ENCODE measurements at places on chromosomes 16 and 17.
A peak's percentile ranks its signal among the peaks of the same experiment; 100 is the strongest.

- DNase-seq = no peak
Measured at GRCh38 chr16:17459903-17460521, 10.7 kb downstream of the XYLT1 start.

- no peak for DNase-seq
Measured at GRCh38 chr17:51120357-51120738, 320 bp downstream of the SPAG9 start.

DNA sequence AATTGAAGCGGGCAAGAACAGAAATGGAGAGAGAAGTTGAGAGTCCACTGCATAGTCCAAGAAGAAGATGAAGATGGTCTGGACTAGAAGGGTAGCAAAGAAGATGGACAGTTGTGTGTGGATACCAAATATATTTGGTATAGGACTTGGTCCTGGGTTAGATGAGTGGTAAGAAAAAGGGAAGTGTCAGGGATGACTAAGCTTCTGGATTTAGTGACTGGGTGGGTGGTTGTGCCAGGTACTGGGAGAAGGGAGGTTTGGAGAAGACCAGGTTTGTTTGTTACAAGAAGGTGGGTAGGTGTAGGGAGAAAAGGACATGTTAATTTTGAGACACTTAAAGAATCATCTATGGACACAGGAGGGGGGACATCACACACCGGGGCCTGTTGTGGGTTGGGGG is 5.4 kb downstream of the VMP1 start:
- DNase-seq = no peak

DNA sequence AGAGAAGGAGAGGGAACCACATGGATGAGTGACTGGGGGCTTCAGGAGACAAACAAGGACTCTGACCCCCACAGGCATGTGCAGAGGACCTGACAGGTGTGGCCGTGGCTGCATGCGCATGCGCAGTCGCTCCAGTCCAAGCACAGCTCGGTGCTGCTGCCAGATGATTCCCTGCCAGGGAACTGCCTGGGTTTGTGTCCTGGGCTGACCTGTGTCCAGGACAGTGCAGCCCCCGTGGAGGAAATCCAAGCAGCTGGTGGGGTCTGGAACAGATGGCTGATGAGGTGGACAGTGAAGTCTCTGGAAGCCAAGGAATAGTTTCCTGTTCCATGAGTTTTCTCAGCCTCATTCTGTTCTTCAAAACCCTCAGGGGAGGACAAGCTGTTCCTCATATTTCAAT is 27.3 kb downstream of the LASP1 start:
- peak; percentile 82 for DNase-seq

DNA sequence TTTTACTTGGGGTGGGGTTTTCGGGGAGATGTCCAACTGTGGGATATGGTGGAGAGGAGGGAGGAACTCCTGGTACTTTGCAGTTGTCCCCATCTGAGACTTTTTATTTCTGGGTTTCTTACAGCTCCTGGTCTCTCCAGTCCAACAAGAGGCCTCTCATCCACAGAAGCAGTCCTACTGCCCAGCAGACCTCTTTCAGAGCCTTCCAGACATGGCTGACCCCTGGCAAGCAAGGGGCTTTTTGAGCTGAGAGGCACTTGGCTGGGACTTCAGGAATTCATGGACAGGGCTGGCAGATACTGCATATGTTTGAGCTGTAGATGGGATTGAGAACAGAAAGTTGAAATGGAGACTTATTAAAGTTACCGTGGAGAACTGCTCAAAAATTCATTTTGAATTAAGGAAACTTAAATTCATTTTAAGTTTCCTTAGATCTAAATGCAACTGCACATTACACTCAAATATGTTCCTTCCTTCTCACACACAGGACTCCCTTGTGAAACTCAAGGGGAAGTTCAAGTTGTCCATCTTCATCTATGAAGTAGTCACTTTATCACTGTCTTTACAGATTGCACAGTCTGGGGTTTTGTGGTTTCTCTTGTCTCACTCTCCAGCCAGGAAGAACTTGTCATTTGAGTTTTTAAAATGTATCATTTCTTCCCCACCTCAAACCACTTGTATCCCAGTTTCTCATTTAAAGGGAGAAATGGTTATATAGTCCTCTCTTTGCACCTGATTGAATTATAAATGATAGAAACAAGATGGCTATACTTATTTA is 1.1 kb downstream of the LASP1NB start:
- DNase-seq = no peak

DNA sequence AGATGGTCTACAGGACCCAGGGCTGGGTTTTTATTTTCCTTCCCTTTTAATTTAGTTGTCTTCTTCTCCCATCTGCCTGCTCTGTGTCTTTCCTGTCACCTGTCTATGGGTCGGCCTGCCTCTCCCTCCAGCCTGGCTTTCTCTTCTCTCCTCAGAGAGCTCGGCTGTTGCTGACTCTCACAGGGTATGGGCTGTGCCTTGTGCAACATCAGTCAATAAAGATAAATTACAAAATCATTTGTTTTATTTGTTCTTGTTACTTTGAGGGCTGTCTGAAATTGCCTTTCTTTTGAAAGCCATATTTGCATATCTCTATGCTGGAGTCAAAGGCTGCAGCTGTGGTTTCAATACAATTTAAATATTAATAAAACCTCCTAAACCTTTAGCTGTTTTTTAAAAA is 15.6 kb downstream of the RND2 start:
- DNase-seq = no peak

- no peak for DNase-seq
Measured at GRCh38 chr17:55533608-55534007, 22.4 kb upstream of the SMIM36 start.

DNA sequence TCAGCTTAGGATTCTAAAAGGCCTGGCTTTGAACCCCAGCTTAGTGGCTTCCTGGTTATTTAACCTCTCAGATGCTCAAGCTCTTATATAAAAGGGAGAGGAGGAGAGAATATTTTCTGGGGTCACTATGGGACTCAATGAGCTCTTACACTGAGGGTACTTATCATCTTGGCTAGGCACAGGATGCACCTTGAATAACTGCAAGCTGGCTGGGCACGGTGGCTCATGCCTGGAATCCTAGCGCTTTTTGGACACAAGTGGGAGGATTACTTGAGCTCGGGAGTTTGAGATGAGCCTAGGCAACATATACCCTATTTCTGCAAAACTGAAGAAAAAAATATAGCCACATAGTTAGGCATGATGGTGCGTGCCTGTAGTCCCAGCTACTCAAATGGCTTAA is 665.3 kb upstream of the RBFOX1 start:
- DNase-seq = no peak

DNA sequence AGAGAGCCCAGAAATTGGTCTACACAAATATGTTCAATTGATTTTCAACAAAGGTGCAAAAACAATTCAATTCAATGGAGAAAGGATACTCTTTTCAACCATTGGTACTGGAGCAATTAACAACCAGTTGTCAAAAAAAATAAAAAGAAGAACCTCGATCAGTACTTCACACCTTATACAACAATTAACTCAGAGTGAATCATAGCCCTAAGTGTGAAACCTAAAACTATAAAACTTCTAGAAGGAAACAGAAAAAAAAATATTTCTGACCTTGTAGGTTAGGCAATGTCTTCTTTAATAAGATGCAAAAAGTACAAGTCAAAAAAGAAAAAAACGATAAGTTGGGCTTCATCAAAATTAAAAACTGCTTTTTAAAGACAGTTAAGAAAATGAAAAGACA is 56.1 kb upstream of the CHMP6 start:
- no peak for DNase-seq

GRCh38 chr16:30747331-30747730 is 894 bp upstream of the PHKG2 start:
- DNase-seq = no peak

GRCh38 chr16:11140867-11141266 is 115.1 kb downstream of the SOCS1 start:
- DNase-seq = no peak

DNA sequence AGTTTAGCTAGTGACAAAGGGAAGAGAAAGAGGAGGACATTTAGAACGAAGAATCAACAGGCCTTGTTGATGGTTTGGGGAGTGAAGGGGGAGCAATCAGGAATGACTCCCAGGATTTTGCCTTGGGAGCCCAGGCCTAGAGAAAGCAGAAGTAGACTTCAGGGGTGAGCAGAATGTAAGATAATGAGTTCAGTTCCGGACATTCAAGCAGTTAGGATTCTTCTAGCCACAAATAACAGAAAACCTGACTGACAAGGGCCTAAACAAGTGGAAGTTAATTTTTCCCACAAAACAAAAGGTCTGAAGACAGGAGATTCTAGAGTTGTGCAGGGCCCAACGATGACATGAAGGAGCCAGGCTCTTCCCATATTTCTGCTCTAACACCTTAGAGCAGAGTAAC is 45.9 kb downstream of the SKAP1 start:
- no peak for DNase-seq

DNA sequence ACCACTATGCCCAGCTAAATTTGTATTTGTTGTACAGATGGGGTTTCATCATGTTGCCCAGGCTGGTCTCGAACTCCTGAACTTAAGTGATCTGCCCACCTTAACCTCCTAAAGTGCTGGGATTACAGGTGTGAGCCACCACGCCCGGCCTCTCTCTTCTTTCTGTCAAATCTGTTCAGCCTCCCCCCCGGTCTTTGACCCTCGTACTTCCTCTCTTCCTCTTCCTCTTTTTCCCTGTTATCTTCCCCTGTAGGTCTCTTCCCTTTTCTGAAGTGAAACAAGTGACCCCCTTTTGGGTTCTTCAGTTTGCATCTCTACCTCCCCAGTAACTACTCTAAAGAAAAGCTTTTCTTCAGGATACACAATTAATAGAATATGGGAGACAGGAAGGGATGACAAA is 31.7 kb upstream of the DHX40 start:
- DNase-seq = no peak

DNA sequence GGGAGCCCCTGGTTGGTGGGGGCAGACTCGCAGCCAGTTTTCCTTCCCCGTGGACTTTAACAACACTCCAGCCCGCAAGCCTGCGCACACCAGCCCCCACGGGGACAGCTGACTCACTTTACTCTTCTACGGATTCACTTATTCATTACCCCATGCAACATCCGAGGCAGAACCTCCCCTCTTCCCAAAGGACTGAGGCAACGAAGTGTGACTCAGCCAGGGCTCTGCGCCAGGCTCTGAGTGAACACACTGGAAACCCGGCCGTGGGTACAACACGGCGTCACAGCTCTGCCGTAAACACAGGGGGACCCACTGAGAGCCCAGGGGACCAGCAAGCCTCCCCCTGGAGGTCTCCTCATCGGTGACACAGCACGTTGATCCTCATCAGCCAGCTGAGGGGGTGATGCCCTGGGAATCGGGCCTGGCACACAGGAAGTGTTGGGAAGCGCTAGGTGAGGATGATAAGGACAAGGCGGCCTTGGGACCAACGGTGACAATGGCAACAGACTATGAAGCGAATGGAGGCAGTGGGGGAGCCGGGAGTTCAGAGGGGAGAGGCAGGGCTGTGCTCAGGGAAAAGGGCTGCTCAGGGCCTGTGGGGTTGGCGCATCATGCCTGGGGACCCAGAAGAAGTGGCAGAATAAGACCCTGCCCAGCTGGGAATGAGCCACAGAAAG is 14.6 kb downstream of the COTL1 start:
- no peak for DNase-seq

- peak; percentile 87 for DNase-seq
Measured at GRCh38 chr17:574061-574460, 140.6 kb downstream of the VPS53 start.

DNA sequence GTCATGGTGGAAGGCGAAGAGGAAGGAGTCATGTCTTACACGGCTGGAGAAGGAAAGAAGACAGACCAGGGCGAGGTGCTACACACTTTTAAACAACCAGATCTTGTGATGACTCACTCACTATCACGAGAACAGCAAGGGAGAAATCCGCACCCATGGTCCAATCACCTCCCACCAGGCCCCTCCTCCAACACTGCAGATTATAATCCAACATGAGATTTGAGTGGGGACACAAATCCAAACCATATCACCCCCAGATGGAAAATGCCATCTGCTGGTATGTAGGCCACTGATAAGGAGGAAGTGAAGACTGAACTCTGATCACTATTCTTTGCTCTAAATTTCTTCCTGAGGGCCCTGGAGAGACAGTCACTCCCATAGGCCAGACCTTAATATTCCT is 7.5 kb upstream of the ITGAX start:
- no peak for DNase-seq

GRCh38 chr17:68195667-68196393 is 52.0 kb upstream of the AMZ2 start:
- DNase-seq = peak; percentile 40

GRCh38 chr16:29139261-29139802 is 154.5 kb downstream of the LAT start:
- DNase-seq = peak; percentile 69

- no peak for DNase-seq
Measured at GRCh38 chr17:4582691-4583090, 1.6 kb upstream of the SMTNL2 start.

DNA sequence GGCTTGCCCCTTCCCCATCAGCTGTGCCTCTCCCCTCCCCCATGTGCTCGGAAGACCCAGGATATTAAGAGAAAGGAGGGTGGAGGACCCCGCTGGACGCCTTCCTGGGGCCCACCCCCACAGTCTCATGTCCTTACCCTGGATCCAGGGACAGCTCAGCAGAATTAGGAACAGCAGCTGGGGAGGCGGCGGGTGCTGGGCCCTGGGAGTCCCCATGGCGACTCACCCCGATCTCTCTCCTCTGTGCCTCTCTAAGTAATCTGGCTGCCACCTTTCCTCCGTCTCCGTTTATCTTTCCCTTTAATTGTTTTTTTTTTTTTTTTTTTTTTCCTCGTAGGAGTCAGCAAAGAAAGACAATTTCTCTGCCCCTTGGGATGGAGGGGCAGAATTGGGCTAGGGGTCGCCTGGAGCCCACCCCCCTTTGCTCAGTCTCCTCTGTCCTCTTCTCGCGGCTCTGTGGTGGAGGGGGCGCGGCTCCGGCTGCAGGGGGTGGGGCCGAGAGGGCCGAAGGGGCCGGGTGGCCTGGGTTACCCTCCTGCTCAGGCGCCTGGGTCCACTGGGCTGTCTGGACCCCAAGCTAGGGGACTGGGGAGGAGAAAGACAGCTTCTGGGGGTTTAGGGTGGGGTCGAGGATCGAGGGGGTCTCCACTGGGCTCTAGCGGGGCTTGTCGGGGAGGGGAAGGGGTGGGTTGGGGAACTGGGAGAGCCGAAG is 390 bp downstream of the SEZ6L2 start:
- DNase-seq = no peak

DNA sequence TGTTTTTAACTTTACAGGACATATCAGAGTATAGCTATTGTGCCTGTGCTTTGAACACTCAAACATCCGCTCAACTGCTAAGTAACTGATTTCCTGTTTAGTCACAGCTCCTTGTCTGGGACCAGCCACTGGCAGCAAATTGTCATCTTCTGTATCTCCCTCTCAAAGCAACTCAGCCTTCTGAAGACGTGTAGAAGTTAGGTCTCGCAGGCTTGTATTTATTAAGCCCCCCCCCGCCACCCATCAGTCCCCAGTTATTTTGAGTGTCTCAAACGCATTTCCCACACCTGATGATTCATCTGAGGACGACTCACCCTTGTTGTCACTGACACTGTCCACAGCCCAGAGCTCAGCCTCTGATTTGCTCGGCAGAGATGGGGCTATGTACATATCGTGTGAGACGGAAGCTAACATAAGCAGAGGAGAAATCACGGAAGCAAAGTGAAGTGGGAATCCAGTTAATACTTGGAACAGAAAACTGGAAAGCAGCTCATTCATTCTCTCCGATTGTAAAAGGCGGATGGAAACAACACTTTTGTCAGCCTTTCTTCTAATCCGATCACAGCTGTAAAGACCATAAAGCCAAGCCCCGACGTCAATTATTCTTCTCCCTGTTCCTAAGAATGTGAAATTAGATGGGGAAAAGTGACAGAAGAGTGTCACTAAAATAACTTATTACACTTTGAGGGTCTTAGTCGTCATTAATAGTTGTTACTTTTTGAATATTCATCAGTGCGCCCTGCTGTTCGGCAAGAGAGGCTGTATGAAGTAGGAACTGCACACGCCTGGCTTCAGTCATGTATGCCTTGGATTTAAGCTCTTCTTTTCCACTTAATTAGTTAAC is 64.2 kb downstream of the PITPNC1 start:
- no peak for DNase-seq

Data from right hindlimb (tissue), 1 donor.